ENCODE measurements at places on chromosomes 5 and 9. TPM values are rescaled to one million over a fixed set of nuclear protein-coding genes. Genes with fewer than 3 reads are reported as not detected.

CACFD1 gene
- total RNA-seq = 0.70 TPM

FAM200C gene
- total RNA-seq = 1.4 TPM

STARD4 gene
- 118 TPM for total RNA-seq

- H3K4me3 ChIP-seq = no peak overlapping the region
- H3K27ac ChIP-seq = no peak overlapping the region
- H3K4me1 ChIP-seq = no peaks in the 10 kb centered on the region
- DNase-seq = peak; percentile 10
- H3K36me3 ChIP-seq = no peaks in the 10 kb centered on the region
Measured at GRCh38 chr5:11038772-11039171, 277.7 kb upstream of the DAP start.

DNA sequence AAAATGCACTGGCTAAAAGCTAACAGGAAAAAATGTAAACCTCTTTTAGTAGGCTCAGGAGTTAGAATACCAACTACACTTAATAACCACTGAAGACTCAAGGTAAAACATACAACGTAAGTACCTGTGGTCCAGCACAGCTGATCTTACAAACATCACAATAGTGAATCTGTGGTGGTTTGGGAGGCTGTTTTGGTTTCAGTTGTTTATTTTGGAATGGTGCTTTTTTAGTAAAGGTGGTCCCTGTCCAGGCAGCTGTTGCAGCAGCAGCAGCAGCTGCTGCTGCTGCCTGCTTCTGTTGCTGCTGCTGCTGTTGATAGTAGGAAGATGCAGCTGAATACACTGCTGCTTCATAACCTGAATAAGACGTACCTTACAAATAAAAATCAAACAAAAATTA, 37.9 kb downstream of the ZFR start:
- peaks cover 49% of the 10 kb centered on the region for H3K36me3 ChIP-seq
- peaks cover 7% of the 10 kb centered on the region for H3K4me1 ChIP-seq
- H3K27me3 ChIP-seq = no peaks in the 10 kb centered on the region
- H3K27ac ChIP-seq = no peak overlapping the region
- no peak for DNase-seq

DNA sequence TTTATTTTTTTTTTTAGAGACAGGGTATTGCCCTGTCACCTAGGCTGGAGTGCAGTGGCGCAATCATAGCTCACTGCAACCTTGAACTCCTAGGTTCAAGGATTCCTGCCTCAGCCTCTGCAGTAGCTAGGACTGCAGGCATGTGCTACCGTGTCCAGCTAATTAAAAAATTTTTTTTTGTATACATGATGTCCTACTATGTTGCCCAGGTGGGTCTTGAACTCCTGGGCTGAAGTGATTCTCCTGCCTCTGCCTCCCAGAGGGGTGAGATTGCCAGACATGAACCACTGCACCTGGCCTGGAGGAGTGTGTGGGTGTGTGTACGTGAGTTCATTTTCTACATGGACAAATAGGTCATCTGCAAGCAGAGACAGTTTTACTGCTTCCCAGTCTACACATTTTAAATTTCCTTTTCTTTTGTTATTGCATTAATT, 33.8 kb downstream of the JMY start:
- no peak overlapping the region for H3K4me3 ChIP-seq
- no peaks in the 10 kb centered on the region for H3K27me3 ChIP-seq
- no peaks in the 10 kb centered on the region for H3K36me3 ChIP-seq
- DNase-seq = no peak
- no peaks in the 10 kb centered on the region for H3K4me1 ChIP-seq

DNA sequence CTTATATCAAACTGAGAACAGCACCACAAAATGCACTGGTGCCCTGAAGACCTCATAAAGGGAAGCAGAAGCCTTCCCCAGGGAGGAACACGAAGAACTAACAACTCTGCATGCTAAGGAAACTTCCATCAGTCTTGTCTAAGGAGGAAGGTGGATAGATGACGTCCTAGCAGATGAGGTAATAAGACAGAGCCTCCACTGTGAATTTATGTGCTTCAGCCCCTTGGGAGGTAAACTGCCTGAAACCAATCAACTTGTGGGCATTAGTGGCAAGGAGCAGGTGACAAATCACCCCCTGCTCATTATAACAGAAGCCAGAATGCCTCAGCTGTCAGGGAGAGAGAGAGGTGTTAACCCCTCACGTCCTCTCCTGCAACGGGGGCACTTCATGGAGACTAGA, 48.9 kb upstream of the SPIN1 start:
- H3K27me3 ChIP-seq = peaks cover 2% of the 10 kb centered on the region
- no peak overlapping the region for H3K27ac ChIP-seq
- peaks cover 6% of the 10 kb centered on the region for H3K4me1 ChIP-seq
- no peak for DNase-seq
- no peak overlapping the region for H3K4me3 ChIP-seq

DNA sequence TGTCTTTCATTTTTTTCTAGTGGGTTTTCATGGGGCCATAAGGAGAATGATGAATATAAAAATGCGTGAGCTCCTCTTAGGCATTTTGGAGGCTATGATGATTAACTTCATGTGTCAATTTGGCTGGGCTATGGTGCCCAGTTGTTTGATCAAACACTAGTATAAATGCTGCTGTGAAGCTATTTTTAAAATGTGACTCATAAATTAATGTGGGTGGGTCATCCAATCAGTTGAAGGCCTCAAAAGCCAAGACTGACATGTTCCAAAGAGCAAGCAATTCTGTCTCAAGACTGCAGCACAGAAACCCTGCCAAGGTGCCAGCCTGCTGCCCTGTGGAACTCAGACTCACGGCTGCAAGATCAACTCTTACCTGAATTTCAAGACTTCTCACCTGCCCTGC, 24.4 kb upstream of the ICE1 start:
- no peak overlapping the region for H3K4me3 ChIP-seq
- H3K4me1 ChIP-seq = no peaks in the 10 kb centered on the region
- H3K27ac ChIP-seq = no peak overlapping the region
- no peak for DNase-seq
- H3K27me3 ChIP-seq = no peaks in the 10 kb centered on the region

- H3K4me1 ChIP-seq = no peaks in the 10 kb centered on the region
- no peak for DNase-seq
- H3K27ac ChIP-seq = no peak overlapping the region
- H3K27me3 ChIP-seq = no peaks in the 10 kb centered on the region
- H3K36me3 ChIP-seq = peaks cover 55% of the 10 kb centered on the region
Measured at GRCh38 chr9:131204285-131204684, 72.0 kb downstream of the FAM78A start.

DNA sequence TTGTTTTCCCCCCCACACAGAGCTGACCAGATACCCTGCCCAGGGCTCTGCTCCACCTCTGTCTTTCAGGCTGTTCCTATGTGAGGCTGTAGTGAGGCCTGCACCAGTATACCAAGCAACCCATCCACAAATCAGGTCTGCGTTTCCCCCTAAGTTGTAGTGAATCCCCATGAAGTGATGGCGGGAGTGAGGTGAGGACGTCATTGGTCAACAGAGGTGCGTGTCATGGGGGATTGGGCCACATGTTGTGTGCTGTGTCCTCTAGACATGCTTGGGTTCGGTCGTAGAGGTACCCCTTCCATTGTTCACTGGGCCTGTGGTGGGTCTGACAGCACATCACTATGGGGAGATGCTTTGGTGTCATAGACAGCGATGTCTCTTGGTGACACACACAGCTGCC, 184.6 kb downstream of the CACNA1B start:
- no peak overlapping the region for H3K27ac ChIP-seq
- H3K36me3 ChIP-seq = no peaks in the 10 kb centered on the region
- H3K4me3 ChIP-seq = no peak overlapping the region
- DNase-seq = no peak
- peaks cover 3% of the 10 kb centered on the region for H3K27me3 ChIP-seq
- no peaks in the 10 kb centered on the region for H3K4me1 ChIP-seq

Data from activated CD4-positive, alpha-beta T cell treated with anti-CD3 and anti-CD28 coated beads, Interleukin-2, amount 10 ng/mL, durations not matched to agents 24 days and 14 days (primary cell).